ENCODE measurements at places on chromosomes 6 and 20.
A peak's percentile ranks its signal among the peaks of the same experiment; 100 is the strongest.

DNA sequence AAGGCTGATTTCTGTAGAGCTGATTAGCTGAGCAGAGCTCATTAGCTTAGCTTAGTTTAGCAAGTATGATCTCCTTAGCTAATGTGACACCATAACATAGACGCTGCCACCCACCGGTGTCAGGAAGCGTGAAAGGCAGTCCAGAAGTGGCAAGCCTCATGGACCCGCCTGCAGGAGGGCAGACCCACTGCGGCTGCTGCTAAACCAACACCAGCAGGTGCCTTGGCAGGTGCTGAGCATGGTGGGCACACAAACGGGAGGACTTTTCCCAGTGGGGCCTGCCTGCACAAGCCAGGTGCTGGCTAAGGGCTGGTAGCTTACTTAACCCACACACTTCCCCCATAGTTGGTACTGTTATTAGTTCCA, 22.7 kb downstream of the ZDHHC14 start:
- no peak for DNase-seq

DNA sequence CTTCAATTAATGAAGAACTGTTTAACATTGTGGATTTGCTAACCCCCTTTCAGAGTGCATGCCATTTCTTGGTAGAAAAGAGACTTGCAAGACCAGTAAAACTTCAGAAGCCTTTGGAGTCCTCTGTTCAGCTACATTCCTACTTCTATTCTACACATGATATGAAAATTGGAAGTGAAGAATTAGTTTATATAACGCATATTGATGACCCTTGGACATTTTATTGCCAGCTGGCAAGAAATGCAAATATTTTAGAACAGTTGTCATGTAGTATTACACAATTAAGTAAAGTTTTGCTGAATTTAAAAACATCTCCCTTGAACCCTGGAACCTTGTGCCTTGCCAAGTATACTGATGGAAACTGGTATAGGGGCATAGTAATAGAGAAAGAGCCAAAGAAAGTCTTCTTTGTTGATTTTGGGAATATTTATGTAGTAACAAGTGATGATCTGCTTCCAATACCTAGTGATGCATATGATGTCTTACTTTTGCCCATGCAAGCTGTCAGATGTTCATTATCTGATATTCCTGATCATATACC, 3.3 kb downstream of the TDRD6 start:
- no peak for DNase-seq

GRCh38 chr6:12288914-12289313, 1.2 kb upstream of the EDN1 start:
- no peak for DNase-seq

GRCh38 chr20:23268792-23269354, 81.7 kb upstream of the NXT1 start:
- DNase-seq = no peak

GRCh38 chr6:37693546-37694250, 4.0 kb downstream of the MDGA1 start:
- no peak for DNase-seq

- peak; percentile 50 for DNase-seq
These were observed 7.8 kb downstream of the FOXF2 start for GRCh38 chr6:1396952-1397868.

DNA sequence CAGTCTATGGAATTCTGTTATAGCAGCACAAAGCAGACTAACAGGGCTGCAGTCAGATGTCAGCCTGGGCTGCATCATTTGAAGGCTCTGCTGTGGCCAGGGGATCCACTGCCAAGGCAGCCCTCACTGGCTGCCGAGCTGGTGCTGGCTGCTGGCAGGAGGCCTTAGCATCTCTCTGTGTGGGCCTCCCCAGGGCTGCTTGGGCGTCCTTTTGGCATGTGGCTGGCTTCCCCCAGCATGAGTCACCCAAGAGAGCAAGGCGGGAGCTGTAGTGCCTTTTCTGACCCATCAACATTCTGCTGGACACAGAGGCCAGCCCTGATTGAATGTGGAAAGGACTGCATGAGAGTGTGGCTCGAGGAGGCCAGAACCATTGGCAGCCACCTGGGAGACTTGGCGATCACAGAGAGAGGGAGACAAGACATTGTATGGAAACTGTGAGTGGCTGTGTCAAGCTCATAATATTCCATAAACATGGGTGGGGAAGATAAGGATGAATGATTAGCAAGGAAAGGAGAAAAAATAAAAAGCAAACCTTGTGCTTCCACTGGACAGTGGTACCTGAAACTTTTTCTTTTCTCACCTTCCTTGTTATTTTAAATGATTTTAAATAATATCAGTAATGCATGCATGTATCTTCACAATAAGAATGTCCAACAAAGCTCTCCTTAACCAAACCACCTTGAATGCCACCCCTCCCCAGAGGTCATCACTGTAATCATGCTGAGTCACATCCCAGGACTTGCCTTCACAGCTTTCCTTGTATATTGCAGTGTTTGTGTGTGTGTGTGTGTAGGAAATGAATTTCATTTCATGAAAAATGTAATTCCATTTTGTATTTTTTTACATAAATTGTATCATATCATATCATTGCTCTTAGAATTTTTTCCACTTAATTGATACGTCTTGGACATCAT, 55.0 kb upstream of the VSX1 start:
- no peak for DNase-seq

DNA sequence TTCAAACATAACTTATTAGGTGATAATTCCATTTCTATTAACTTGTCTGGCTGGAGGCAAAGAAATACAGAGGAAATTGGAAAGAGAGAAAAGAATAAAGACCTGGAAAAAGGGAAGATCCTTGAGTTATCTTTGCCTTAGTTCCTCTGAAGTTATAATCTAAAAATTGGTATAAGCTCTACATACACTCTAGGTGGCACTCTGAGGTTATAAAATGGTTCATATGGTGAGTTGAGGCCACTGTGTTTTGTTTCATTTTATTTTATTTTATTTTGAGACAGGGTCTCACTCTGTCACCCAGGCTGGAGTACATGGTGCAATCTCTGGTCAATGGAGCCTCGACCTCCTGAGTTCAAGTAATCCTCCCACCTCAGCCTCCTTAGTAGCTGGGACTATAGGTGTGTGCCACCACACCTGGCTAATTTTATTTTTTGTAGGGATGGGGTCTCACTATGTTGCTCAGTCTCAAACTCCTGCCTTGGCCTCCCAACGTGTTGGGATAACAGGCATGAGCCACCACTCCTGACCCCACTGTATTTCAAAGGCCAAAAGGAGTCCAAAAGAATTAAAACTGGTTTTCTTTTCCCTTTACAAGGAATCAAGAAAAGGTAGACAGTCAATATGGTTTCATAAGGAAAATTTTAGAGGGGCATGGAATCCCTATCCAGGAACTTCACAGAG, 19.4 kb downstream of the GPX6 start:
- DNase-seq = no peak

DNA sequence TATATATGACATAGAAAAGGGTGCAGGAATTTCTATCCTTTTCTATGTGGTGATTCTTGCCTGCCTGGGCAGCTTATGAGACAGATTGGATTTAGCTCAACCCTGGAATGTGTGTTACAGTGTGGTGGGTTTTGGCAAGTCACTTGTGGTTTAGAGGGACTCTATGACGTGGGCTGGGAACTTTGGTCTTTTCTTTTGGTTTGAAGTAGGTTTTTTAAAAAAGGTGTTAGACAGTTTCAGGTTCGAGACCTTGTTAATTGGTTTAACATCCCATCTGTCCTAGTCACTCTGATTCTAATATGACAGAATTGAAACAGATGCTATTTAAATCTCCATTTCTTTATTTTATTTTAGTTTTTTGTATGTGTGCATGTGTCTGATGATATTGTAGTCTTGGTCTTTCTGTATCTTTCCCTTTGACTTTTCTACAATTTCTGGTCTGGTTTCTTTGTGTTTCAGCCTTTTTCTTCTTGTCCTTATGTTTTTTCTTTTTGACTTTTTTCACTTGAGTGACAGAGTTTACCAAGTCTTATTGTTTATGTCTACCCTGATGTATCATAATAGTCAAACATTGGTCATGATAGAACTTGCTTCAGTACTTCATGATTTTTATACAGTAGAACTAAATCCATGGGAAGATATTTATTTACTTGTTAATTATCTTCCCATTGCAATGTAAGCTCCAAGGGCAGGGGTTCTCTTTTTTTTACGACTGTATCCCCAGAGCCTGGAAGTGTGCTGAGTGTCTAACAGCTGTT, 174.3 kb downstream of the CDKAL1 start:
- no peak for DNase-seq

DNA sequence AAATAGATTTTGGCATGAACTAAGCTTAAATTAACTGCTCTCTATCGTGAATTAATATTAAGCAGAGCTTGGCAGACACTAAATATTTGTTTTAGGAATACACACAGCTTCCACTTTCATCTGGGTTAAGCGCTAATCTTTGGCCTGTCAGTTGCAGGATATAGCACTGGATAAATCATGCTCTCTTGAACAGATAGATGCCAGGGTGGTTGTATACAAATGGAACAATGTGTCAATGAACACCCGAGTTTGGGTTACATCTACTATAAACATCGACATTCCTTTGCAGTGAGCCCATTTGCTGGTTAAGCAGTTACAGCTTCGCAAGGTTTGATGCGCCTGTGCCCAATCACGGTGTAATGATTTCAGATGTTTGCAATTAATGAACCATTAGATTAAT, 338.2 kb upstream of the ZFP64 start:
- no peak for DNase-seq

DNA sequence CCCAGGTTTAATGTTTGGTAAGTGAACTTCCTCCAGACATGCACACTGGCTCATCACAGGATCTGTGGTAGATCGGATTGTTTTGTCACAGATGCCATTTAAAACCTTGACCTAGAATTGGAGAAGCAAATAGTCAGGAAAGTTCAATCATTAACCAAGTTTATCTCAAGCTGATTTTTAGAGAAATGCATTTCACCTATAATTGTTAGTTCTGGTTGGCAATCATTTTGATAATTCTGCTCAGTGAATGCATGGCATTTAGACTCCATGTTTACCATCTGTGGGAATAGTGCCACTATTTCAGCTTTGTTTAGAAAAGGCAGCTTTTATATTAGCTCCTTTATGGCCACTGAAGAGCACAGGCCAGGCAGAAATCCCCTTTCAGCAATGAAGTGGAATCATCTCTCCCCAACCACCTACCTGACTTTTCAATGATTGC, 73.9 kb upstream of the IPCEF1 start:
- no peak for DNase-seq

- no peak for DNase-seq
These were observed 120.7 kb downstream of the DST start for GRCh38 chr6:56521976-56522375.

DNA sequence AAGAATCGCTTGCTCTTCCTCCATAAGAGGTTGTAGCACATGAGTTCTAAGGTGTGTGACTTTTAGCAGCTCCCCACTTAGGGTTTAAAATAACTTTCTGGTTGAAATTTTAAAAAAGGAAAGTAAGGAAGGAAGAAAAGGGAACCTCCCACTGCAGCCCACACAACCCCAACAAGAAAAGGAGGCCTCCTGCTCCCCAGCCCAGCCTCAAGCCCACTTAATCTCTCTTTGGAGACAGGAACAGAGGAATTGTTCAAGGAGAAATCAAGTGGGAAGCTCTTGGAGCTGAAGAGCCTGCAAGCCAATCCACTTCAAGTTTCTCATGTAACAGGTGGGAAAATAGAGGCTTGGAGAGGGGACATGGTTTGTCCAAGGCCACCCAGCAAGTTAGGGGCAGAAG, 39.1 kb upstream of the PREX1 start:
- no peak for DNase-seq

DNA sequence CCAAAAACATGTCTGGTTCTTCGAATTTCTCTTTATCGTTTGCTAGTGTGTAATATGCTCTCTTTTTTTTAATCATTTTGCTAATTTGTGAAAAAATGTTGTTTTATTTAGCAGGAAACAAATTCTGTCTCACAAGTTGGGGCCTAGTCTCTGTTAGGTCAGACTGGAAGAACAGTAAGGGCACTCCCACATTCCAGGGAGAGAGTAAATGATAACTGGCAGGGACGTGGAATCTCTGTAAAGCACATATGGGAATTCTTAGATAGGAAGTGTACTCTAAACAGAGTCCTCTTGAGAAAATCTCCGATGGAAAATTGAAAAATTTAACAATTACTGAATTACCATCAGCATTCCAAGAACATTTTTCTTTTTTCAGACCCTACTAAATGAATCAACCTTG, 16.4 kb upstream of the CCDC28A start:
- DNase-seq = no peak

GRCh38 chr20:47768016-47768824, 17.1 kb downstream of the SULF2 start:
- DNase-seq = no peak

GRCh38 chr6:52271852-52272460, 12.6 kb downstream of the MCM3 start:
- no peak for DNase-seq

DNA sequence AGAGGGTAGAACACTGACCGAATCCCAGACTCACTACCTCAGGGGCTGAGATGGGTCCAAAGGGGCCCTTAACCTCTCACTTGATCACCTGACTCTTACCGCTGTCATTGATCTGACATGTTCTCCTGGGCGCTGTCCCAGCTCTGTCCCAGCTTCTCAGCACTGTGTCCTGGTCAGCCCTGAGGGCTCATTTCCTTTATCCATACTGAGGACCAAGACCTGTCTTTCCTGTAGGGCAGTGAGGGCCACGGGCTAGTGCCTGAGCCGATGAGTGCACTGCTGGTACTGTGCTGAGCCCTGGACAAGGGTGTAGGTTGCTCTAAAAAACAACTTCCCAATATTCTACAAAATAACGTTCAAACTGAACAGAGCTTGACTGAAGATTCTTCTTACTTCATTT, 131.5 kb downstream of the MTHFD1L start:
- DNase-seq = no peak

DNA sequence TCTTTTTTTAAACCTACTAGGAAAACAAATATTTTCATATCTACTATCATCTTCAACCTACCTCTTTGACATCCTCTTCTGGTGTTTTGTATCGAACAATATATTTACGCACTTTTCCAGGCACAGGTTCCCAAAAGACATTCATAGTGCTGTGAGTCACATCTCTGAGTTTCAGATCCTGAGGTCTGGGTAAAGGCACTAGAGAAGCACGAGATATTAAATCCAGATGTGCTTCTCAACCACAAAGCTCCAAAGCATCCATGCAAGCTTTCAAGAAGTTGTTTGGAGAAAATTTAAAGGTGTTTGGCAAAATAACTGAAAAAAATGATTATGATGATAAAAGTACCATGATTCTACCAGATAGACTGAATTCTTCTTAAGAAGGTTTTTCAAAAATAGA, 62.7 kb downstream of the COL12A1 start:
- DNase-seq = no peak

DNA sequence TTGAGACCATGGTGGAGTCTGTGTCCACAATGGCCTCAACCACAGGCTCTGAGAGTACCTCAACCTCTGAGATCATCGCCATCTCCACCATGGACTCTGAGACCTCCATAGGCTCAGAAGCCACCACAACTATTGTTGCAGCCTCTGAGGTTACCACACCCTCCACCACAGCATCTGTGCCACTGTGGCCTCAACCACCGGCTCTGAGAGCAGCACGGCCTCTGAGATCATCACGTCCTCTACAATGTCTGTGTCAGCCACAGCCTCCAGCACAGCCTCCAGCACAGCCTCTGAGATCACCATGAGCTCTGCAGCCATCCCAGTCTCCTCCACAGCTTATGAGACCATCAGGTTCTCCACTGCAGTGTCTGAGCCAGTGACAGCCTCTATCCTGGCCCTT, 19.4 kb upstream of the MUC21 start:
- DNase-seq = no peak

GRCh38 chr6:33171016-33171879, 21.0 kb downstream of the COL11A2 start:
- no peak for DNase-seq

GRCh38 chr6:31567531-31568370, 4.3 kb upstream of the LTA start:
- DNase-seq = no peak

GRCh38 chr6:36984581-36985416, 1.2 kb downstream of the MTCH1 start:
- DNase-seq = peak; percentile 24

- DNase-seq = no peak
These were observed 9.1 kb downstream of the SNTA1 start for GRCh38 chr20:33434434-33434833.

Measured in activated CD4-positive, alpha-beta T cell treated with anti-CD3 and anti-CD28 coated beads for 1 hour (primary cell).